ENCODE measurements at places on chromosomes 11 and 22. TPM values are rescaled to one million over a fixed set of nuclear protein-coding genes. Genes with fewer than 3 reads are reported as not detected.

TBX10 gene
- total RNA-seq = not detected

GTSE1 gene
- total RNA-seq = 45.3 TPM

RAB6A gene
- 153 TPM for total RNA-seq

SSH3 gene
- 8.2 TPM for total RNA-seq

GRAP2 gene
- total RNA-seq = not detected

SAA4 gene
- total RNA-seq = not detected

Data from thoracic aorta endothelial cell (primary cell).